Stomach (tissue), 19 donors: ENCODE measurements at places on chromosomes 6 and 20.
A peak's percentile ranks its signal among the peaks of the same experiment; 100 is the strongest.

- DNase-seq = no peak
Observed at GRCh38 chr6:150456902-150457643, 88.3 kb downstream of the IYD start.

- no peak for DNase-seq
Observed at GRCh38 chr6:28357036-28357435, 7.3 kb downstream of the ZKSCAN3 start.

- DNase-seq = no peak
Observed at GRCh38 chr6:70390067-70390466, 23.2 kb upstream of the FAM135A start.

- peak; percentile 55 for DNase-seq
Observed at GRCh38 chr20:21099751-21100577, 6.2 kb downstream of the LINC00237 start.

GRCh38 chr20:22404419-22405170, 179.8 kb downstream of the FOXA2 start:
- no peak for DNase-seq

DNA sequence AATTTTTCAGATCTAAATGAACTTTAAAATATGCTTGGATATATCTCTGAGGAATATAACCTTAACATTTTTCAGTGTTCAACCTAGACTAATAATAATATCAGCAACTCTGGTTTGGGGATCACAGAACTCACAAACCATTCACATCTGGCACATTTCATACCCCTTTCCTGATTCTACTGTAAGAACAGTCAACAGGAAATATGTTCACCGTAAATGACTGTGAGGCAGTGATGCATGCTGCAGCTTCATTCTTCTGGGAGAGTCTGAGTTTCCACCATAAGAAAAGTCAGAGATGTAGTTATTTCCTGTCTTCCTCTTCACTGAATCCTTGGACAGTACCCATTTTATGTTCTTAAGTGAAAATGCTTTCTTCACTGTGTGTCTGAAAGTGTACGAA, 134.2 kb upstream of the IFNGR1 start:
- no peak for DNase-seq

GRCh38 chr6:110049696-110050439, 71.8 kb downstream of the GPR6 start:
- DNase-seq = no peak

DNA sequence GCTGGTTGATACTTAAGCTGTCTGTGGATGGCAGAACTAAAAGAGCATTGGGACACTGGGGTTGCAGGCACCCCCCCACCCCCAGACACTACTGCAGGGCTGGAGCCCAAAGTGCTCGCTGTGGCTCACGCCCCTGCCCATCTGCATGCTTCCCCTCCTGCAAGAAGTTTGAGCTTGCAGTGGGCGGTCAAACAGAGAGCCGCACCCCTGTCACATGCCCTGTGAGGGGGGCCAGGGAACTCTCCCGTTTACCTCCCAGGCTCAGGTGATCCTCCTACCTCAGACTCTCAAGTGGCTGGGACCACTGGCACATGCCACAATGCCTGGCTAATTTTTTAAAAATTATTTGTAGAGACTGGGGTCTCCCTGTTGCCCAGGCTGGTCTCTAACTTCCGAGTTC, 63.3 kb downstream of the RIOK1 start:
- DNase-seq = no peak

- peak; percentile 60 for DNase-seq
Observed at GRCh38 chr6:116287689-116288282, 8.1 kb upstream of the TSPYL1 start.

- no peak for DNase-seq
Observed at GRCh38 chr20:61257611-61258010, 5.5 kb downstream of the CDH4 start.

DNA sequence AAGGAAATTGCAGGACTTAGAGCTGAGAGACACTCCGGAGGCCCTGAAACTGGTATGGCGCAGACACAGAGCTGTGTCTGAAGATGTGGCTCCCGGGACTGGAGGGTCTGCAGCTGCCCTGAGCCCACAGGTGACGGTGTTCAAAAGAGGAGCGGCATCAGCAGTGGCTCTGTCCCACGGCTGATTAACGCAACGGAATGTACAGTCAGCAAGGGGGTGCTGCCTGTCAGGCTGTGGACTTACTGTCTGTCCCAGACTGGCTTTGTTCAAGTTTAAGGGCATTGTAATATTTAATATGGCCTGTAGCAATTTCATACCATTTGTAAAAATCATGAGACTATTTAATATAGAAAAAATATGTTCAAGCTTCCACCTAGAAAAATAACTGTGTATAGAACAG, 228.0 kb upstream of the TAB2 start:
- DNase-seq = no peak

- no peak for DNase-seq
Observed at GRCh38 chr6:147384029-147384428, 124.5 kb upstream of the SAMD5 start.

GRCh38 chr6:18081025-18081668, 41.3 kb downstream of the NHLRC1 start:
- DNase-seq = no peak

DNA sequence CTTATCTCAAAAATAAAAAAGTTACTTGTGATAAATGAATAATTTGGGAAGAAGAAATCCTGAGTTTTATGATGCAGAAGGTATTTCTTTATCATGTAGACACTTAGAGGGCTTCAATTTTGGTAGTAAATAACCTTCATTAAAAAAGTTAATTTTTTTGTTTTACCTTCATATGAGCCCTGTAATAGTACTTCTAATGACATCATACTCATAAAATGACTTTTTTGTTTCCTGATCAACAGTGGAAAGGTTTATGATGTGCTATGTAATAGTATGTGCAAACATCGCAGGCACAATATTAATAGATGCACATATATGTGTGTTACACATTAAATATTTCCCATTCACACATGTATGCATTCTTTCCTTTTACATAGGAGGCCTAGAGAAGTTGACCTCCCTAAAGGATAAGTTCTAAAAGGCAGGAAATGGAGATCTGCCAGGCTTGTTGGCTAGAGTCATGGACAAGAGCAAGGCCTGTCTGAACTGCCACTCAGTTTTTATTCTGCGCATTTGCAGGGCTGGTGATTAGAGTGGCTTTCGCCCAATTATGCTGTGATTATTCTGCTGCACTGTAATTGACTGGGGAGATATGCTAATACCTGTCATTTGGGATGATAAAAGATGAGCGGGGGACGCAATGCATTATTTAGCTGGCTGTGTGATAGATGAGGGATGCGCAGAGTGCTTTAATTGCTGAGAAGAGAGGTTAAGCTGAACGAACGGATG, 272.6 kb downstream of the TMEM242 start:
- DNase-seq = no peak

DNA sequence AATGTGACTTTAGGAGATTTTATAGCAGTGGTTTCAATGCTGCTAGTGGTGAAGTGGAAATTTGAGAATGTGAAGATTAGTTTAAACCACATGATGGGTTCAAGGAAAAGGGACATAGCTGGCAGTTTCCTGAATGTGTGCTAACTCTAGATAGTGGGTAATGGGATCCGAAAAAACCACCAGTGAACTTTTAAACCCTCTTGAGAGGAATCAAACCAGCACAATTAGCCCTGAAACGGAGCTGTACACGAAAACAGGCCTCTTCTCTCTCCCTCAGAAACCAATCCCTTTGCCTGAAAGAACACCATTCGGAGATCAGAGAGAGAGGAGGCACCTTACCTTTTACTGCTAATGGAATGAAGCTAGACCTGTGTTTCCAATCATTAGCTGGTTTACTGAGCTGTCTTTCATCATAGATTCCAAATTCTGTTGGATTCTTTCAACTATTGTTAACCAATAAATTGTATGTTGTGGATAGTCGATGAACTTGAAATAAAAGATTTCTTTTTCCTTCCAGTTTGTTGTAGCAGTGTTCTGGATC, 103.9 kb downstream of the AIG1 start:
- no peak for DNase-seq

DNA sequence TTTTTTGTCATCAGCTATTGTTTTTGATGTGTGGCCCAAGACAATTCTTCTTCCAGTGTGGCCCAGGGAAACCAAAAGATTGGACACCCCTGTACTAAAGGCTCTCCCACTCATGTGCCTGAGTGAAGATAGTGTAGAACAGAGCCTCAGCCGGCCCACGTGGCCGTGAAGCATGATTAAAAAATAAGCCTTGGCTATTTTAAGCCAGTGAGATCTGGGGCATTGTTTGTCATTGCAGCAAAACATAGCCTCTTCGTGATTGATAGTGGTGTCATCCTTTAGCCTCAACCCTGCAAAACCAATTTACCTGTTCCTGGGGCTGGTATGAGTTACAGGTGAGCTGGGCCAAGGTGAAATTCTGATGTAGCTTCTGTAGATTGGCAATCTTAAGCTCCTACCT, 85.3 kb downstream of the TULP4 start:
- no peak for DNase-seq

- no peak for DNase-seq
Observed at GRCh38 chr20:51886341-51886740, 84.0 kb upstream of the SALL4 start.

GRCh38 chr6:7593229-7593628, 3.2 kb downstream of the SNRNP48 start:
- DNase-seq = no peak

DNA sequence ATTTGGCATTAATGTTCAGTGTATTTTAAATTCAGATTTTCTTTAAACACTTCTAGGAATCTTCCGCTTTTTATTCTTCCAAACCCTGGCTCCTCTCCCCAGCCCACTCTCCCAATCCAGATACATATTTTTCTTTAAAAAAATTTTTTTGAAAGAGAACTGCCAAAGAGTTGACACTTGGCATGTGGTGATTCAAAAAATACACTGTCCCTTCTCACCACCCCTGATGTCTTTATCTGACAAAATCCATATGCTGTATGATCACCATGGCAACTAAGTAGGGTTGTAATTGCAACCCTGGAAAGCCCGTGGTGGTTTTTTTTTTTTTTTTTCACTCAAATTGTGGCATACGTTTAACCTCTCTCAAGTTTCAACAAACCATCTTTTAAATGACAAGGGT, 355.8 kb upstream of the SASH1 start:
- no peak for DNase-seq

DNA sequence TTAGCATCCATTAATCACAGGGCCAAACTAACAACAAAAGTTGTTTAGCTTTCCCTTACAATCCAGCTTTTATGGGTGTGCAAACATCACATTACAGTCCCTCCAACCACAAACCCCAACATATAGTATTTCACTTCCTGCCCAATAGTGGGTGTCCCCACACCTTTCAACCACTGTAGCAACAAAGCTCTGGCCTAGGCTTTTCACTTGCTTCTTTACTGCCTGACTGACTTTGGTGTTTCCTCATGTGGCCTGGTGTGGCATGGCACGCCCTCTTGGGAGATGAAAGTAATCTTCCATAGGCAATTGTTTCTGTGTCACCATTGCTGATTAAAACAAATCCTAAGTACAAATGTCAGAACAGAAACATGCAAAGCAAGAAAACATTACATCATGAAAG, 46.3 kb downstream of the MCM8 start:
- no peak for DNase-seq

DNA sequence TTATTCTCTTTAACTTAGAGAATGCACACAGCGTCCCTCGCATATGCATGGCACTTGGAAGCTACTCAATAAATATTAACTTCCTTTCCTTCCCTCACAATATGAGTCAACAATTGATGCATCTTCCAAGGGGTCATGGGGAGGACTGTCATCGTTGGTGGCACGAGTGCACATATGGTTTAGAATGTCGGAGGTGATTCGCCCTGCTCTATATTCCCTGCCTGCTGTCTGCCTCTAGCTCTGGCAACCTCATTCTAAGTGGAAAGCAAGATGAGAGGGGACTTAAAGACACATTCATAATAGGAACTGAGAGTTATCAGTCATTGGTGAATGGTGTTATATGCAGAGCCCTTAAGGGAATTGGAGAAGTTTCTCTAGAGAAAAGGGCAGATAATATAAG, 44.6 kb downstream of the MAK start:
- no peak for DNase-seq

DNA sequence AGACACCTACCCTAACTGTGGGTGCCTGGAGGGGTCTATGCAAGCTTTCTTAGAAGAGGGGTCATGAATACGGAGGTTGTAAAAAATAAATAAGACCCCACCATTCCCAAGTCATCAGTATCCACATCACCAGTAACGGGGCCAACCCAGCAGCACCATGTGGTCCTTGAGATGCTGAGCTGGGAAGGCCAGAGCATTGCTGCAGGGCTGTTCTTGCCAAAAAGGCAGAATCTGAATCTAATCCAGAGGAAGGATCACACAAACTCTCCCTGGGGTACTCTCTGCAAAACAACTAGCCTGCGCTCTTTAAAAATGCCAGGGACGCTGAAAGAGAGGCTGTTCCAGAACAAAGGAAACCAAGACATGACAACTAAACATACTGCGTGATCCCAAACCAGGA, 43.2 kb downstream of the SSR1 start:
- DNase-seq = no peak

DNA sequence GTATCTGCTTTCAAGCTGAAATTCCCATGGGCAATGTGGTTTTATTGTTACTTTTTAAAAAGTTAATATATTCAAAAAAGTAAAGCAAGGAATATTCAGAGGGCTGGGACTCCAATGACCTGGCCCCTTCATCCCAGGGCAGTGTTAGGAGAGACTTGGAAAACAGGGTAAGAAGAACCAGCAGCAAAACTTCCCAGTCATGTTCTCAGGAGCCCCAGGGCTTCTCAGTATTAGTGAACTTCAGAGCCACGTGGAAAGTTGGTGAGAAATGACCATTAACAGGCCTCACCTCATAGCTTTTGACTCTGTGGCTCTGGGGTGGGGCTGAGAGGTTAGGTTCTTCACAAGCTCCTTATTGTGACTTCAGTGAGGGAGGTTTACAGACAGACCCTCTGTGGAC, 230.4 kb upstream of the KCNG1 start:
- no peak for DNase-seq

DNA sequence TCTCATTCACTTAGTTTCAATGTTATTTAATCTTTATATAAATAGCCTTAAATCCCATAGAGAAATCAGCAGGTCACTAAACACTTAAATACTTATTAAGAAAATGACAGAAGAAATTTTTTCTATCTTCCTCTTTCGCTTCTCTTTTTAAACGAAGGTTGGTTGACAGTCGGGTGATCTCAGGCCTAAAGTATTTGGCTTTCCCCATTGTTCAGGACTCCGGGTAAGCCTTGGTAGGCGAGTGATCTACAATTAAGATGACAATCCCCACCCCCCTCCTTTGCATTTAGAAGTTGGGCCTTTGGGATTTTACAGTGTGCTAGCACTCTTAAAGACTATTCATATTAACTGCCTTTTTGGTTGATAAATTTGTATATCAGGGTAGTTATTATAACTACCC, 19.7 kb upstream of the UTRN start:
- DNase-seq = peak; percentile 54

DNA sequence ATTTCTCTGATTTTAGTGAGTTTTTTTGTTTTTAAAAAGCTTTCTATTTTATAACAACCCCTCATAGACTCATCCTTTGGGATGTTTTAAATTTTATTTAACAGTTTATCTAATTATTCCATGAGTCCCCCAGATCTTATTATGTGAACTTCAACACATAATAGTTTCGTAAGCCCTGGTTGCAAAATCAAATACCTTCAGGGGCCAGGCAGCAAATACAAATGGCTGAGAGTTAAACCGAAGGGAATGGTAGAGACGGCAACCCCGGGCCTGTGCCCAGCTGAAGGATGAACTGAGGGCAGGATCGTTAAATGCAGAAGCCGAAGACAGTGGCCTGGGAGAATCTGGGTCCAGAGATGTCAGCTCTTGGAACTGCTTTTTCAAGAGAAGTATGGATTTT, 88.4 kb downstream of the RTN4IP1 start:
- DNase-seq = no peak
